GM10248 (cell line): ENCODE measurements at places on chromosomes 4 and X.

DNA sequence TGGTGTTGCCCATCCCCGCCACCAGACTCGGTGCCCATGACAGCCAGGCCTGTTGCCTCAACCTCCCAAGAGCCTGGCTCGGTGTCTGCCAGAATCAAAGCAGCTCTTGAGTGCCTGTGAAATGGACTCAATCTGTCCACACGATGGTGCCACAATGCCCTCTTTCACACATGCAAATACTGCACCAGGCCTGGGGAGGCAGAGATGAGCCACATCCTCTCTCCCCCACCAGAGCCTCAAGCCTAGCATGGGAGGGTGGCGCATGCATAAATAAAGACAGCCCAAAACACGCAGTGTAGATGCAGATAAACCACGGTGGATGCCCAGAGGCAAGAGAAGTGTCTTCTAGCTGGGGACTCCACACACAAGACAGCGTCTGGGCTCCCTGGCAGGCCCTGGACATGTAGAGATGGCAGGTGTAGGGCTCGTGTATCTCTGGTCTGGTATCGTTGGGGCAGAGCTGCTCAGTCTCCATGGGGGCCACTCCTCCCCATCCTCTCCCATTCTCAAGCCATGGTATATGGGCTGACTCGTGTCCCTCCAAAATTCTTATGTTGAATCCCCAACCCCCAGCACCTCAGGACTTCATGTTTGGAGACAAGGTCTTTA, 65.6 kb downstream of the JAKMIP1 start:
- DNase-seq = peak; percentile 63

- DNase-seq = no peak
These were observed 66.2 kb downstream of the BEX3 start for GRCh38 chrX:103442536-103442901.

DNA sequence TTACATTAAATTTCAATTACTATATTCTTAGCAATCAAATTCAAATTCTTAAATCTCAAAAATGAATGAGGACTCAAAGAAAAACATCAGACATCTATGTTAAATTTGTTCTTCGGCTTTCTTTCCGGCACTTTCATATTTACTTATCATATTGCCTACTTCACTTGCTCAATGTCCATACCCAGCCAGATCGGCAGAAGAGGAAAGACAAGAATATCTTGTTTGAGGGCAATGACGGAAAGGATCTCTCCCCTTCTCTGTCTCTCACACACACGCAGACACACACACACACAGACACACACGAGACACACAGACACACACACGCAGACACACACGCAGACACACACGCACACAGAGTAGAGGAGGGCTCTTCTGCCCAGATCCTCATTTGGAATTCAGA, 13.2 kb upstream of the IRF2 start:
- DNase-seq = no peak

DNA sequence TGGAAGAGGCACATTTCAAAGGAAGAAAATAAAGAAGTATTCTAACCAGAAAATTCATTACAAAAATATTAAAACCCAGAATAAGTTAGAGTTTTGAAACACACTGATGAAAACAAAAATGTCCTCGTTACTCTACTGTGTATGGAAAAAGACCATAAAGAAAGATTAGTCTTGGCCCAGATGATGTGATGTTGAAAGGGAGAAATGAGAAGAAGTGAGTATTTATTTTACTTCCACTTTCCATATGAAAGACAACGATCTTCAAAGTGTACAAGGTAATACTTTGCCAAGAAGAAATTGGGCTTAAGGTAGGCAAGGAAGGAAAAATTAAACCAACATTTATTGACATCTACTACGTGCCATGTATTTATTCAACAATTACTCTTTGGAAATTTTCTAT, 48.6 kb upstream of the EMCN start:
- no peak for DNase-seq

- DNase-seq = no peak
These were observed 56.3 kb downstream of the PPEF2 start for GRCh38 chr4:75845992-75846391.

- no peak for DNase-seq
These were observed 758.1 kb downstream of the GRID2 start for GRCh38 chr4:93061826-93062225.

DNA sequence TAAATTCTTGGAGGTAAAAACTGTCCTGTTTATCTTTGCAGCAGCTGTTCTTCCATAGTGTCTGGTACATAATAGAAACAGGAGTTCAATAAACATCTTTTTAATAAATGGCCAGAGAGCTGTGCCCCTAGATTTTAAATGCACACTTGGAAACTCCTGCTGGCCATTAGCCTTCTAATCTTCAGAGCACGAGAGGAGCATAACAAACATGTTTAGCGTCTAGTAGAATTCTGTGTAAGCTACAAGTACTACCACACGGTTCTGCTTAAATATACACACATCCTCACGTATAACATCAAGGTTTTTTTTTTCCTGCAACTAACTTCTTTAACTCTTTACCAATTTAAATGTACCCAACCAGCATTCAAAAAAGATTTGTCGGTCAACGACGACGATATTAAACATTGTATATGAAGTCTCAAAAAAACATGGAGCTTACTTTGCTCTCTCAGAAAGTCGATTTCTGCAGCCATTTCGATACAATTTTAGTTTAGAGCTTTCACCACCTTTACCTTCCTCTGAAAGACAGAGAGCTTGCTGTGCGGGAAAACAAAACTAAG, 628 bp downstream of the SCLT1 start:
- DNase-seq = no peak

GRCh38 chr4:83152746-83153145, 38.2 kb upstream of the PLAC8 start:
- no peak for DNase-seq

GRCh38 chr4:110005461-110006056, 92.9 kb downstream of the EGF start:
- peak; percentile 71 for DNase-seq

DNA sequence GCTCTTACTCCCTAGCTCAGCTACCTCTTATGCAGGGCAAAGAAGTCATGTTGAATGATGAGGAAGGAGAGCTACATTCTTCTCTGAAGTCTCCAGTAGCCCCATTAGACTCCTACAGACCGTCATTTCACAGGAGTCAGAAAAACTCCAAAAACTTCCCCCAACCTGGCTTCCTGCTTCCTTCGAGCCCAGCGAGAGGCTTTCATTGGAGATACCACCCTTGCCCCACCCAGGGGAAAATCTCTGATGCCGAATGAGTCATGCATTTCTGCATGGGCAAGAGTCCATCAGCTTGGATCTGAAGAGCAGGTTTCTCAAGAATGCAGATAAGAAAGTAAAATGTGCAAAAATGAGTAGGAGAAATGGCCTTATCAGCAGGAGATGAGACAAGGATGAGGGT, 53.0 kb downstream of the ARSF start:
- DNase-seq = no peak

DNA sequence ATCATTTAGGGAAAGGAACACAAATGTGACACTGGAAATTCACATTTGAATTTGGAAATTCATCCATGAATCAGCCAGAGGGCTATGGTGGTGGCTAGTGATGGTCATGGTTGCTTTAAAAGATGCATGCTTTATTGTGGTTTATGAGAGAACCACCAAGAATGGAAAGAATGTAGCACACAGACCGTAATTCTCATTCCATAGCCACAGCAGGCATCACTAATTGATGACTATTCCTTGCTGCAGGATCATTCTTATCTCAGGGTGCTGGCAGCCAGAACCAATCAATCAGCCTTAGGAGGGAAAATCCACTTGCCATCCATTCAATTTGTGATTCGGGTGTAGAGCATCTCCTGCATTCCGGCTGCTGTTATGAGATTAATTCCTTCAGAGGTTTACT, 115.6 kb downstream of the DHRSX start:
- no peak for DNase-seq

DNA sequence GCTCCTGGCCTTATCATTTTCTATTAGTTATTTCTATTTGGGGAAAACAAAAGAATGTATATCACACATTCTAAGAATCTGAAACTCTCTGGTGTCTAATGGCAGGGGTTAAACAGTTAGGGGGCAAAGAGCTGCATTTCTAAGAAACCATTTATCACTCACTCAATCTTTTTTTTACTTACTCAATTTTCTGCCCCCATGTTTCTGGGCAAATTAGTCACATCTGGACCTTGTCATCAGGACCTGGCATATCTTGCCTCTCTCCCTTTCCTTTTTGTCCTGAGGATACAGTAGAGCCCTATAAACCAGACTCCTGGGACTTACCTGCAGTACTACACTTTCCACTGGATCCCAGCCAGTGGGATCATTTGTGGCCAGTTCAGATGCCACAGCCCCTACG, 89.1 kb downstream of the ANXA3 start:
- DNase-seq = no peak

- DNase-seq = no peak
These were observed 94.9 kb upstream of the MYOZ2 start for GRCh38 chr4:119040694-119041185.

DNA sequence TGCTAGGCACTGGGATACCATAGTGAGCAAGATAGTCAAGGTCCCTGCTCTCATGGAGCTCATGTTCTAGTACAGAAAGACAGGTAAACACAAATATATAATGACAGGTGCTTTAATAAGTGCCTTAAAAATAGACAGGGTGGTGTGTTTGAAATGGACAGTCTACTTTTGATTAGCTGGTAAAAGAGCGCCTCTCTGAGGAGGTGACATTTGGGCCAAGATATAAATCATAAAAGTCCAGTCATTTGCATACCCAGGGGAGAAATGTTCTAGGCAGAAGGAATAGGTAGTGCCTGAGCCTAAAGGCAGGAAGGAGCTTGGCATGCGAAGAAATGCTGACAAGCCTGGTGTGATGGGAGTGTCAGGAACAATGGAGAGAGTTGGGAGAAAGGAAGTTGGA, 83.6 kb downstream of the DNAAF6 start:
- DNase-seq = no peak

- DNase-seq = no peak
These were observed 516.8 kb upstream of the SPANXN1 start for GRCh38 chrX:144730471-144730870.

DNA sequence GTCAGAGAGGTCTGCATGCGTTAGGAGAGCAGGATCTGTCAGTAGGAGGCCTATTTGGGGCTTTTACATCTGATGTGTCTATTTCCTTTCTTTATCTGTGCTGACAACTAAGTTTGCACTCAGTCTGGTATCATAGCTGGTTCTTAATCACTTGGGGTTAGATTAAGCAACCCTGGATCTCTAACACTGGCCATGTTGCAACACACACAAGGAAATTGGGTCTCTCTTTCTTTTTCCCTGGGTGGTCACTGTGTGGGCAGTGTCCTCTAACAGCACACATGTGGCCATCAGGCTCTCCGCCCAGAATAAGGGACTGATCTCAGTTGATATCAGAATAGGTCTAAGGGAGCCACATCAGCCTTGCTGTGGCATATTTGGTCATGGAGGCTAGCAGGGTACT, 38.9 kb downstream of the IGFBP7 start:
- no peak for DNase-seq

DNA sequence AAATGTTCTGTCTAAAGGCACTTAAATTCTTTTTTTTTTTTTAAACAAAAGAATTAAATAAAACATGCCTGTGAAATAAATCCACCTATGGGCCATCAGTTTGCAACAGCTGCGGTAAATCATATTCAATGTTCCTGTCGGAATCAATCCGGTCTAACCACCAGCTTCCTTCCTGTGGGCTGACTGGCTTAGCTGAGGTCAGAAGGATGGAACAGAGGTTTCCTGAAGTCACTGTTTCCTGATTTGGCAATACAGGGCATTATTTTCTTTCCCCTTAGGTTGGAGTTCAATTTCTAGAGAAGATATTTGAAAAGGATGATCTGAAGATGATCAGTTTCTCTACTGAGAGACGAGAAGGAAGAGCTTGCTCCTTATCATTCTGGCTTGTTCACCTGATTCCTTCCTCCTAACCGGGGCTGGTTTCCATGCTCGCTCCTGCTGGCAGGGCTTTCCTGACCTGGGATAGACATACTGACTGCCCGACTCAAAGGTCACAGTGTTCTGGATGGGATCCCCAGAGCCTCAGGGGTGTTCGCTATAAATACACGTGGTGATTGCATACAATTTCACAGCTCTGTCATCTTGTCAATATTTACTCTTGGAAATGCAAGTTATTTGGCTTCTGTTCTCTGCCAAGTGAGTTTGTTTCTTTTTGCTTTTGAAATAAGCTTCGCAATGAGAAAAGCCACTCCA, 21.7 kb downstream of the PDLIM3 start:
- no peak for DNase-seq

GRCh38 chr4:183304067-183304466, 16.0 kb downstream of the CLDN22 start:
- DNase-seq = no peak

DNA sequence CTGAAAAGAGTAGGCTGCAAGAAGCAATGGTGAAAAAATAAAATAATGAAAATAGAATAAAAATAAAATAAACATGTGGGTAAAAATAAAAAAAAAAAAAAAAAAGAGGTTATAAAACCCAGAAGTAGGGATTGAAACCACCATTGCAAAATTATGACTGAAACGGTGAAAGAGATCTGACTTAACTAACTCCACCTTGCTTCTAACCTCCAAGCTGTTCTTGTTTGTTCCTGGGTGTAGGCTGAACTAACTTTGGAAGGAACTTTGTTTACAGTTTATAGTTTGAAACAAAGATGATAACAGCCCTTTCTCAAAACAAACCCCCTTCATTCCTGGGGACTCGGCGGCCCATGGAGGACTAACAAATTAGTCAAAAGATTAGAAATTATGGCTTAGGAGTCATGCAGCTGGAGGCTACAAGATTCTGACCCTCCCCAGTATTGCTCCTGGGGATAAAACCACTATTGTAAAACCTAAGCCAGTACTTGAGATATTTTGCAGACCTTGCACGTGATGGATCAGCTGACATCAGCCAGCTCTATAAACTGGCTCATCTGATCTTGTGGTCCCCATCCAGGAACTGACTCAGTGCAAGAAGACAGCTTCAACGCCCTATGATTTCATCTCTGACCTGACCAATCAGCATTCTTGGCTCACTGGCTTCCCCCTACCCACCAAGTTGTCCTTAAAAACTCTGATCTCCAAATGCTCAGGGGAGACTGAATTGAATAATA, 30.4 kb downstream of the DDX60L start:
- DNase-seq = no peak

- DNase-seq = no peak
These were observed 508.6 kb upstream of the EPHA5 start for GRCh38 chr4:66178906-66179305.

DNA sequence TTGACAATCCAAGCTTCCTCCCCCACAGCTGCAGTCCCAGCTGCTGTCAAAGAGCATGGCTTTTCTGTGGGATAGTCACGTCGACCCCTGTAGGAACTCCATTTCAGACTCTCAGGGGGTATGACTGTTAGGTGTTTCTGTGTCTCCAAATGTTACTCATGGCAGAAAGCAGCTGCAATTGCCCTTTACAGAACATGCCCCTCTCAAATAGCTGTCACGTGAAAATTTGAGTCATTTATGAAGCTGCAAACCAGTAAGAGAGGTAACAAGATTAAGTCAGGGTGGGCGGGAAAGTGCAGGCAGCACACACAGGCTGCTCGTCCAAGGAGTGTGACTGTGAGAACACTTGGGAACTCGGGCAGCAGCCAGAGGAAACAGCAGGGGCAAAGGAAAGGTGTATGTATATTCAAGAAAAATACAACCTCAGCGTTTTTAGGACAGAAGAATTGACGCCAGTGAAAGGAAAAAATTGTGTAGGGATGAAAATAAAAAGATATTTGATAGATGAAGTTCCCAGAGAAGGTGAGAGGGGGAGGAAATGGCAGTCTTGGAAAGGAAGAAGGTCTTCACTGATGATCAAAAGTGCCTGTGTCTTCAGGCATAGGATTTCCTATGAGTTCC, 66.5 kb upstream of the TMEM184C start:
- peak; percentile 37 for DNase-seq
